ENCODE measurements at places on chromosomes 4 and X.

GRCh38 chr4:19940861-19941260 is 310.8 kb upstream of the SLIT2 start:
- no peak for DNase-seq

DNA sequence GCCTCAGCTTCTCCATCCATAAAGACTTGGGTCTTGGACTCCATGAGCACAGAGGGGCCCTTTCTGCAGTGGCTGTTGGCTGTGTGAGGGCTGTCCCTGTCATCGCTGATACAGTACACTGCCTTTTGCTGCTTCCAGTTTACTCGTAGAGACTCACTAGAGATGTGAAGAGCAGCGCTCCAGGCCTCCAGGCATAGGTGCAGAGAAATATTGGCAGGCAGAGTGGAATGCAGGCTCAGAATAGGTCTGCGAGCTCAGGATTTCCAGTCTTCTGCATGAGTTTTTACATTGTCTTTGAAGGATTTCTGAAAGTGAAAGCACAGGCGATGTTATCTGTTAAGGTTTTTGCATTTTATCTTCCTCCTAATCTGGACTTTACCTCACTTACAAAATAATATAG is 97.4 kb downstream of the AASDH start:
- no peak for DNase-seq

DNA sequence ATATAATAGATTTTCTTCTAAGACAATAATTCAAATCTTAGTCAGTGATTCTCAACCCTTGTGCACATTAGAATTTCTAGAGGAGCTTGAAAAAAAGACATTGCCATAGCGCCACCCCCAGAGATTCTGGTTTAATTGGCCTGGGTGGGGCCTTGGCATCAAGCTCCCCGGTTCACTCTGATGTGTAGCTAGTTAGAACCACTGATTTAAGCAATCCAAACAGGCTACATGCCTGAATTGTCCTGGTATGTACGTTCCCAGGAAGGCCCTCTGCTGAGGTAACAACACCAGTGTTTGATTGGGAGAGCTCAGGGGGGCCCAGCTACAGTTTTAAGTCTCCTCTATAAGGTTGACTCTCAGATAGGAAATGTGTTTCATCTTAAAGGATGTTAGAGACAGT is 1.3 kb upstream of the ATP10D start:
- no peak for DNase-seq

- no peak for DNase-seq
These were observed 1.1 kb downstream of the NFXL1 start for GRCh38 chr4:47913330-47913729.

GRCh38 chrX:19544693-19545305 is 29.5 kb upstream of the MAP3K15 start:
- no peak for DNase-seq

DNA sequence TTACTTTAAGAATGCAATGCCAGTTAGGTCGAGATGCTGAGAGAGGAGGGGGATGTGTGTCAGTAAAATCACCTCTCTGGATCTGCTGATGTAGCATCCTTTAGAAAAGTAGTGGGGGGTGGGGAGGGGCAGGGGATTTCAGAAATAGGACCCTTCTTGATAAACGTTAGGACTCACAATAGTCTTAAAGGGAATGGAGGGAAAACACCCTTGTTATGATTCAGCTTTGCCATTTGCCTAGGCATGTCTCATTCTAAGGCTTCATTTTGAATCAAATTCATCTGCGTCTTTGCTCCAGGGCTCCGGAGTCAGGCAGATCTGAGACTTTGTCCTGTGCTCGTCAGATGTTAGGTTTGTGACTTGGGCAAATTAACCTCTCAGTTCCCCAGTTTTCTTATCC is 879 bp downstream of the SH2D1A start:
- DNase-seq, result no peak

- DNase-seq, result no peak
These were observed 548.6 kb downstream of the TLL1 start for GRCh38 chr4:166421556-166422156.

DNA sequence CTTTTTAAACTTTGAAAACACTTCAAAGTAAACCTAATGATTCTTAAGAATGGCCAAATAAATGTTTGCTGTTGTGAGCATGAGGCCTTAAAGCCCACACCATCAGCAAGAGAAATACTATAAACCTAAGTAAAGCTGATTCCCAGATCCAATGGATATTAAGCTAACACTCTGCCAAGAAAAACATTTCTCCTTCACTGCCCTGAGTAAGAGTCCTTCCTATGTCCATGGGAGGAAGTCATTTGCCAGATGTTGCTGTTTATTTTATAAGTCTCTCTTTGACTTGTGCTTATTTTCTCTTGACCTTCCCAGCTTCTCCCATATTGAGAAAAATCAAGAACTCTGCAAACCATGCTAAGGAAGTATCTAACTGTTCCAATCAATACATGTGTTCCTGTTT is 154.3 kb upstream of the EDNRA start:
- DNase-seq, result no peak

DNA sequence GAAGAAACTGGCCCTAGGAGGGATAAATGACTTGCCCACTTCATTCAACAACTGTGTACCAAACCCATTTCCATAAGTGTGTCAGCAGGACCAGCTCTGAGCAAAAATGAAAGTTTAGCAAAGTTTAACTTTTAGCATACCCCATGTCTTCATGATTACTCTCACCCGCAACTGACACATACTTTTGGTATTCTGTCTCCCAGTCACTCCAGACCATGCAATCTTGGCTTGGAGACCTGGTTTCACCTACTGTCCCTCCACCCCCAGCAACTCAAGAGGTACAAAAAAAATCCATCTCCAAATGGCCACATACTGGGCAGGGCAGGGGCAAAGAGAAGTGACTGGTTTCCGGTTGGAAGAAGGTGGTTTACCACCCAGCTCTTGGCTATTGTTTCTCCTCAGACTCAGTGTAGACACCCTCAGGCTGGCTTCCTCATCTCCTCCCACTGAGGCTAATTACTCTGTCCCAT is 79.8 kb downstream of the RLIM start:
- DNase-seq, result no peak

GRCh38 chrX:2521927-2522386 is 21.2 kb upstream of the DHRSX start:
- DNase-seq, result no peak

DNA sequence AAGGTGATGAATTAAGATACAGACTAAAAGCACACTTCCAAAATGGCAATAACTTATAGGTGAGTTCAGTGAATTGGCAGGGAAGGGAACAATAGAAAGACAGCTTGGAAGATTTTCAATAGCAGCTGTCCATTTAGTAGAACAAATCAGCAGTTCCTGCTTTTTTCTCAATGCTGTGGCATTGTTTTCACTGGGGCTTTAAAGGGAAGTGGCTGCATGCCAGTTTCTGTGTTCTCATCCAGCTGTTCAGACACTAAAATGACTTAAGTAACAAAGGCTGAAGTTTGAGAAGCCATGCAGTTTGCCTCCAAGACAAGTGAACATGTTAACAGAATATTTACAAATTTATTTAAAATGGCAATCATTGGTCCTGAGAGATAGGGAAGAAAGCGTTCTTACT is 291.9 kb downstream of the FAM47A start:
- no peak for DNase-seq

- DNase-seq, result no peak
These were observed 29.8 kb upstream of the RELL1 start for GRCh38 chr4:37715889-37716402.

DNA sequence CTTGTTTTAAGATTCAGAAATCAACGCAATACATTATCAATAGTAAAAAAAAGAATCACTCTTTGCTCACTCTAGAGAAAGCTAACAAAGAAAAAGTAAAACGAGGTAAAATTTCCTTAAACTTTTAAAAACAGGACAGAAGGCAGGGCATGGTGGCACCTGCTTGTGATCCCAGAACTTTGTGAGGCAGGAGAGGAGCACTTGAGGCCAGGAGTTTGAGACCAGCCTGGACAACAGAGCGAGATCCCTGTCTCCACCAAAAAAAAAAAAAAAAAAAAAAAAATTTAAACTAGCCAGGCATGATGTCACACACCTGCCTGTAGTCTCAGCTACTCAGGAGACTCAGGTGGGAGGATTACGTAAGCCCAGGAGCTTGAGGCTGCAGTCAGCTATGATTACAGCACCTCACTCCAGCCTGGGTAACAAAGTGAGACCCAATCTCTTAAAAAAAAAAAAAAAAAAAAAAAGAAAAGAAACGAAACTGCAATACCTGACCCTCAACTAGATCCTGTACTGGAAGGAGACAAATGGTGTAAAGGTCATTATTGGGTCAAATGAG is 3.5 kb downstream of the CCNI start:
- DNase-seq, result no peak

DNA sequence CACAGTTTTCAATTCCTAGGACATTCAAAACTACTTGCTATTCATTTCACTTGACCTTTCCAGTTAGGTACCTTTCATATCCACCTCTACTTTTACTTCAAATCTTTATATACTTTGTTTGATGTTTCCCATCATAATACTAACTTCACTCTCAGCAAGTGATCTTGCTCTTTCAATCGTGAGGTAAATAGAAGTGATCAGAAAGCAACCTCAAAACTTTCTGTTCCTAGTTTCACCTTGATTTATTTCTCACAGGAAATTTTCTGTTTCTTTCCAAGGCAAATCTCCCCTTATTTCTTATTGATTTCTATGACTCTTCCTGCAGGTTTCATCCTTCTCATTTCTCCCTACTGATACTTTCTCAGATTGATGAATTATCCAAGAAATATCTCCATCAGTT is 623.5 kb downstream of the FSTL5 start:
- no peak for DNase-seq

DNA sequence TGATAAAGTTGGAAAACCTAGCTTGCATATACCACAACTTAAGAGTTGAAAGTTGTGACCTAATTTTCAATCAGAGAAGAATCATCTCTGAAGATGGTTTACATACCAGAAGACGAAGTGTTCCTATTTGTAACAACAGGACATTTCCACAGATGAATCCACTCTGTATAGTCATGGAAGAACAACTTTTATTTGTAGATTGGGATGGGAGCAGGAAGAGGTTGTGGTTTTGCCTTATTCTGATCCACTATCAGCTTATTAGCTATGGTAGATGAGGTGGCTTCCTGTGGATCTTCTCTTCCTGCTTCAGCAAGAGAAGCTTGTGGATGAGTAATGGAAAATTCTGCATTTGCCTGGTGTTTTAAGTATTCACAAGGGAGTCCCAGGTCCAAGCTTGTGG is 18.6 kb upstream of the SUPT20HL1 start:
- DNase-seq, result no peak
